Motor neuron (in vitro differentiated cells): ENCODE measurements at places on chromosomes 1 and 21. TPM values are rescaled to one million over a fixed set of nuclear protein-coding genes. Genes with fewer than 3 reads are reported as not detected.

- ATAC-seq, result no peak
Measured at GRCh38 chr21:16423921-16424320, 694.1 kb downstream of the USP25 start.

DNA sequence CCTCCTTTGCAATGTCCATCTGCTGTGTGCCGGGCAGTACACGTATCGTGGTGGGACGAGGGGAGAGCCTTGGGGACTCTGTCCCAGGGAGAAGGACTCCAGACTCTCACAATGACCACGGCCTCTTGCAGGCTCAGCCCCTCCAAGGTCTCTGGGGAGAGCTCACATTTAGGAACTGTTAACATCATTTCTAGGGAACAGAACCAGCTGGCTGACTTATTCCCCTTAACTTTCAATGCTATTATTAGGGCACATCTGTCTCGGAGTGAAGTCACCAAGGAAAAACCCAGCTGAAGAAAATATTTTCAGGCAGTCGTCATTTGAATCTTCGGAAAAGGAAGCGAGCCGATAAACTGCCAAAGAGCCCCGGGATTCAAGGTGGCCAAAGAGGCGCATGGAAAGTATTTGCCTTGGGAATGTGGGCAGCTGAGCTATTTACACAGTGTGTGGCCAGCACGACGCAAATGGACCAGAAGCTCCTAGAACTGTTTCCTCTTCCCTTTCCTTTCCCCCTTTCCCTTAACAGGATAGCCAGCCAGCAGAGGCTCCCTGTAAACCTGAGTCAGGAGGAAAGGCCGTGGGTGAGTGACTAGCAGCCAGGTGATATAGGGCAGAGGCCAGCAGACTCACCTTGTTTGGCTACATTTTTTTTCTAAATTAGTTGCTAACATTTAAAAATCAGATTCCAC lies 74.5 kb downstream of the ITPKB start:
- no peak for ATAC-seq

DNA sequence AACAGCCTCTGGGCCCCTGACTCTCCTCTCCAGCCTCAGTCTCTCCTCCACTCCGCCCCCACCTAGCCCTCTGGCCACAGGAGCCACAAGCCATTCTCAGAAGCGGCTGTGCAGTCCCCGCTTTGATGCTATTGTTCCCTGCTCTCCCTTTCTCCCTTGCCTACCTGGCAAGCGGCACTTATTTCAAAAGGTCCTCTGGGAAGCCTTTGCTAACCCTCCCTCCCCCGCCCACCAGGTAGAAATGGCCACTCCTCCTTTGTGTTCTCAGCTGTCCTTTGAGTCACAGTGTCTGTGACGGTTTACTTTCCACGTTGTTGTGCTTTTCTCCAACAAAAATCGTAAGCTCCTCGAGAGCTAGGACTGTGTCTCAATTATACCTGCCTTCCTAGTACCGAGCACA lies 338.4 kb upstream of the PROX1 start:
- ATAC-seq, result no peak

- no peak for ATAC-seq
Measured at GRCh38 chr1:183739741-183740271, 65.1 kb upstream of the RGL1 start.

- no peak for ATAC-seq
Measured at GRCh38 chr1:10320336-10320735, 78.5 kb upstream of the PGD start.

GRCh38 chr1:169072945-169073725 lies 33.4 kb upstream of the ATP1B1 start:
- ATAC-seq, result peak; percentile 69

GRCh38 chr1:93758842-93759515 lies 77.3 kb upstream of the BCAR3 start:
- no peak for ATAC-seq

GRCh38 chr1:225146478-225146877 lies 217.0 kb downstream of the DNAH14 start:
- ATAC-seq, result no peak

DNA sequence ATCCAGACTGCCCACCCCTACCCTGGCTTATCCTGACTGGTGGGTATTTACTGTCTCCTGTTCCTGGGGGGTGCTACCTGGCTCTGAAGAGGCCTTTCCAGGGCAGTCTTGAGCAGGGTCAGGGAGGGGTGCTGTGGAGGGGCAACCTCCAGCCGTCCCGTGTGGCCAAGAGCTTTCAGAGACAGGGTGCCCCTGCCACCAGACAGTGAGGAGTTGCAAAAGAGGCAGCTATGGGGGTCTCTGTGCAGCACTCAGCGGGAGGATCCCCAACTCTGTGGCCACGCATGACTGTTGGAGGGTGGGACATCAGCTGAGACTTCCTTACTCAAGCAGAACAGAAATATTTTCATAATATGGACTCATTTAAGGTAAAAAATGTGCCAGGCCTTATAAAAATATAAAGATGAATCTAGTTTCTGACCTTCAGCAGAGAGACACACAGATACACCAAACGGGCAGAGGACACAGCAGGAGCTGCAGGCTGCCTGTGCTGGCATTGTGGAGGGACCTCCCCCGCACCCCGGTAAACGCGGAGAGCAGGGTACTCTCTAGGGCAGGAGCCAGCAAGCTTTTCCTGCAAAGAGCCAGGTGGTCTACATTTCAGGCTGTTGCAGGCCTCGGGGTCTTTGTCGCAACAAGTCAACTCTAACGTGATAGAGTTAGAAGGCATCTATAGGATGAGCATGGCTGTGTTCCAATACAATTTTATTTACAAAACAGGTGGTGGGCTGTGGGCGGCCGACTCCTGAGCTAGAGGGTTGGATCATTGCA lies 252.6 kb downstream of the RHOU start:
- no peak for ATAC-seq

DNA sequence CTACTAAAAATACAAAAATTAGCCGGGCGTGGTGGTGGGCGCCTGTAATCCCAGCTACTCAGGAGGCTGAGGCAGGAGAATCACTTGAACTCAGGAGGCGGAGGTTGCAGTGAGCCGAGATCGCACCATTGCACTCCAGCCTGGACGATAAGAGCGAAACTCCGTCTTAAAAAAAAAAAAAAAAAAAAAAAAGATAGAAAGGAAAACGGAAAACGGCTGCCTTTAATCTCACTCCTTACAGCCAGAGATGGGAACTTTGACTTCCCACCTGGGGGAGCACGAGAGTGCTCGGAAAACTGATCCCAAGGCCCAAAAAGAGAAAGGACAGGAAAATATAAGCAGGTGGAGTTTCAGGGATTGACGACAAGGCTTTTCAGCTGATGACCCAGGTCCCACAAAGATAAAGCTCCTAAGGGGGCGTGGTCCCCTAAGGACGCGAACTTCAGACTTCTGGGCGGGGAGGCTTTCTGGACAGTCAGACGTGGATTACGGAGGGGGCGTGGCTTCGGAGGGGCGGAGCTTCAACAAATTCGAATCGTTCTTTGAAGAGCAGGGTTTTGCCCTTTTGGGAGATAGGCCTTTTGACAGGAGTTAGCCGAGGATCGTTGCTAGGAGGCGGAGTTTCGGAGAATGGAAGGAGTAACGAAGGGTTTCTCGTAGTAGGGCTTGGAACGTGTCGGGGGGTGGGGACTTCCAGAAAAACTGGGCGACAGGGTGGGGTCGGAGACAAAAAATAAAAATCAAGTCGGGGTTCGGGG lies 958 bp upstream of the CKS1B start:
- ATAC-seq, result peak; percentile 2

DNA sequence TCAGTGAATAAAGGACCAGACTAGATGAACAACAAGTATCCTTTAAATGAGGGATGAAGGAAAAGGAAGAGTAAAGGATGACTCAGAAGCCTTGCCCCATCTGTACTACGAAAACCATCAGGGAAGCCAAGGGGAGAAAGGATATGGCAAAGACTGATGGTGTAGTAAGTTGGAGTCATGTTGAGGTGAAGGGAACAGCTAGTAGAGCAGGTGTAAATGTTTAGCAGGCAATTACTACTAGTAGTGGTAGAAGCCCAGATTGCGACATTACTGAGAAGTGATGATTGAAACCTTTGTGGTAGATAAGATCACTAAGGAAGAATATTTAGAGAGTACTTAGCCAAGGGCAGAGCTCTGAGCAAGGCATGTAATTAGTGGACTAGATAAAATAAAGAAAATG lies 84.0 kb downstream of the PHTF1 start:
- no peak for ATAC-seq

Gene NT5C1A
- not detected in 2 replicates for total RNA-seq

- no peak for ATAC-seq
Measured at GRCh38 chr1:230236301-230237008, 169.4 kb downstream of the GALNT2 start.

- ATAC-seq, result no peak
Measured at GRCh38 chr1:89760496-89760895, 60.3 kb upstream of the LRRC8D start.
